ENCODE measurements at places on chromosomes 1 and 21.

GRCh38 chr1:7120863-7121621, 335.8 kb downstream of the CAMTA1 start:
- DNase-seq = no peak

- DNase-seq = no peak
These were observed 13.1 kb downstream of the NFIA start for GRCh38 chr1:61095470-61095812.

DNA sequence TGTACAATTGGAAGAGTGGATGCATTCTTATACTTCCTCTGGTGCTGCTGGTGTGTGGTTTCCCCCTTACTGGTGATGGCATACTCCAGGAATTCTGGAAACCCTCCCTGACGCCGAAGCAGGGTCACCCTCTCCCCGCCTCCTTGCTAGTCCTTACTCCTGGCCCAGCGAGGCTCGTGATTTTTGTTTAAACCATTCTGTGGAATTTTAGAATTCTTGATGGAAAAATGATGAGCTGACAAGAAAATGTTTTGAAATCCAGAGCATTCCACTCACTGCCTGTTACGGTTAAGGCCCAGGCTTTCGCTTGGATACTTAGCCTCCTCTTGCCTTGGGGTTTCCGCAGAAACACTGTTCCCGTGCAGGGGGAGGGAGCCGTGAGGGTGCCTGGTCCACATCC, 41.1 kb downstream of the IL6R start:
- DNase-seq = no peak

DNA sequence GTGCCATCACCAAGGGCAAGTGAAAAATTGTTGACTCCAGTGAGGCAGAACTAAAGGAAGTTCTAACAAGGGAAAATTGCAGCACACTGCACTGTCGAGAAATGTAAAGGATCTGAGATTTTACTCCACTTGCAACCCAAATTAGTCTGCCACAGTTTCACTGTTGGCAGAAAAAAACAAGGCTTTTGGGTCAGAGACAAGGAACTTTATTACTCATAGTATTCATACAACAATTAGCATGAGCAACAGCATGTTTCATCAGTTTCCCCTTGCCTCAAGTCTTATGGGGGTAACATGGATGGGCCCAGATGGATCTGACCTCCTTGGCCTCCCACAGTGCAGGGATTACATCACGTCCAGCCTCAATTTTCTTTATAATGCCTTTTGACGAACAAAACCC, 125.3 kb downstream of the LTN1 start:
- no peak for DNase-seq

GRCh38 chr1:100730130-100730529, 10.6 kb downstream of the VCAM1 start:
- DNase-seq = no peak

- no peak for DNase-seq
These were observed 16.0 kb upstream of the CHAF1B start for GRCh38 chr21:36369064-36369685.

DNA sequence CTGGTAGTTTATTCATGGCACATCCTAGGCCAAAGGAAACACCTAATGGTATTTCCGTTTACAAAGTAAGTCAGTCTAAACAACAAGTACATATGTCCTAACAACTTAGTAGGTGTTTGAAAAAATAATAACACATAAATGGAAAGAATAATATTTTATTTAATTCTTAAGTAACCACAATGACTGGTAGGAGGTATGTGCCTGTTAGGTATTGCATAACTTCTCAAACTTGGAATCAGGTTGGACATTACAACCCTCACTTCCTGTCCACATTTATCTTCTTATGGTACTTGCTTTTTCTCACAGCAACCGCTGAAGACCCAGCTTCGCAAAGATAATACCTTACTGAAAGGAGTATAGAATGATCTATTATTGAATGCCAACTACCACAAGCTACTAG, 64.2 kb downstream of the VPS13D start:
- DNase-seq = no peak

DNA sequence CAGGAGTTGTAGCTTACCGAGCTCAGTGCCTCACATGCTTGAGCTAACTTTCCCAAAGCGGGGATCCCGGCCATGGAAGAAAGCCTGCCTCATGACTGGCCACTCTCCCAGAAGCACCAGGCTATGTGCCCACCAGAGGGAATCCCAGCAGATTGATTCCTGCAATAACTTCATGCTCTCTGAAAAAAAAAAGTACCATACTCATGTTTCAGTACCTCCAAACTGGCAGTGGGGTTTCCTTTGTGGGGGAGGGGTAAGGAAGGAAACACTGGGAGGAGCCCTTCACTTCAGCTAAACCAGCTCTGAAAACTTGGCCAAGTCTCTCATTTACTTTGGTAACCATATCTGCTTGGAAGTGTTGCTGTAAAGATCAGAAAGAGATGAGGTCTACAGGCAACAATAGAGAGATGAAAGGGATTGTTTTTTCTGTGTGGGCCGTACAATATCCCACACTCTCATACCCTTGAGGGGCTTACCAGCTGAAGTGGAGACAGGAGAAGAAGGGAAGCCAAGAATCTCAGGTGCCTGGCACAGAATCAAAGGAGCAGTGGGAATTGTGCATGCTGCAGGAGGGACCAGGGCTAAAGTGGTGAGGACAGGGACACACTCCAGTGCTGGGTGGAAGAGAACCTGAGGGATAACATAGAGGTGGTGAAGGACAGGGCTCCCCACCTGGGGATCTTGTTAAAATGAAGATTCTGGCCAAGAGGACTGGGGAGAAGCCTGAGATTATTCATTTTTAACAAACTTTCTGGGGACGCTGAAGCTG, 42.4 kb upstream of the TACSTD2 start:
- no peak for DNase-seq

GRCh38 chr1:2507744-2508155, 18.6 kb downstream of the PANK4 start:
- no peak for DNase-seq

DNA sequence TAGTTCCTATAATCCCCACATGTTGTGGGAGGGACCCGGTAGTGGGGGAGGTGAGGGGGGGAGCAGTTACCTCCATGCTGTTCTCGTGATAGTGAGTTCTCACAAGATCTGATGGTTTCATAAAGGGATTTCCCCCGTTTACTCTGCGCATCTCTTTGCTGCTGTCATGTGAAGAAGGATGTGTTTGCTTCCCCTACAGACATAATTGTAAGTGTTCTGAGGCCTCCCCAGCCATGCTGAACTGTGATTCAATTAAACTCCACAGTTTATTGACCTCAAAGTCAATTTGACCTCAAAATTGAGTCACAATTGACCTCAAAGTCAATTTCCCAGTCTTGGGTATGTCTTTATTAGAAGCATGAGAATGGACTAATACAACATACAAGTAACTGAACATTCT, 19.7 kb downstream of the DPH5 start:
- DNase-seq = no peak

DNA sequence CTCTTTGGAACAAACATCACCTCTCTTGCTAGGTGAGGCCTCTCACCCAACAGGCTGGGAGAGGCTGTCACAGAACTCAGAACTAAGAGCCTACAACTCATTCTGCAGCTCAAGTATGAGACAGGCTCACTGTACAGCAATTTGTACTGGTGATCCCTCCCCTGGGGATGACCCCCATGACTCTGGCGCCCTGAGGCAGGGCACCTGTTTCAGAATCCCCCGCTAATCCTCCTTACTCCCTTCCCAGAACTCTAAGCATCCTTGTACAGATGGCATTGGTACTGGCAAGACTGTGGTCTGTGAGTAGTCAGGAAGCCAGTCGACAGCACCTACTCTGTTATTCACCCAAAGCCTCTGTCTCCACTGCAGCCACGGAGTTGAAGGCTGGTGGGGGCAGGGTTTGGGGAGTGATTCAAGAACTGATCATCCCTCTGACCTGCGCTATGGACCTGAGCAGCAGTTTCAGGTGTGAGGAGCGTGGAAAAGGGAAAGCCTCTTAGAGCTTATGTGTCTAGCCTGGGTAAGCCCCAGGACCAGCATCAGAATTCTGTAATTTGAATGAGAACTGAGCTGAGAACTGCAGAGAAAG, 655.5 kb downstream of the KIF26B start:
- no peak for DNase-seq

DNA sequence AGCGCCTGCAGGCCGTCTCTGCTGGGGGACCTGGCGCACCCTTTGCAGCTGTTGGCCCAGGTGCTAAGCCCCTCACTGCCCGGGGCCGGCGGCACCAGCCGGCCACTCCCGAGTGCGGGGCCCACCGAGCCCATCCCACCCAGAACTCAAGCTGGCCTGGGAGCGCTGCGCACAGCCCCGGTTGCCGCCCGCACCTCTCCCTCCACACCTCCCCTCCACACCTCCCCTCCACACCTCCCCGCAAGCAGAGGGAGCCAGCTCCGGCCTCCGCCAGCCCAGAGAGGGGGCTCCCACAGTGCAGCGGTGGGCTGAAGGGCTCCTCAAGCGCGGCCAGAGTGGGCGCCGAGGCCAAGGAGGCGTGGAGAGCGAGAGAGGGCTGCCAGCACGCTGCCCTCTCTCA, 177.8 kb upstream of the KAZN start:
- DNase-seq = no peak

- no peak for DNase-seq
These were observed 192.4 kb upstream of the CSF3R start for GRCh38 chr1:36675106-36675505.

- no peak for DNase-seq
These were observed 23.1 kb downstream of the UBE2G2 start for GRCh38 chr21:44778499-44778911.

DNA sequence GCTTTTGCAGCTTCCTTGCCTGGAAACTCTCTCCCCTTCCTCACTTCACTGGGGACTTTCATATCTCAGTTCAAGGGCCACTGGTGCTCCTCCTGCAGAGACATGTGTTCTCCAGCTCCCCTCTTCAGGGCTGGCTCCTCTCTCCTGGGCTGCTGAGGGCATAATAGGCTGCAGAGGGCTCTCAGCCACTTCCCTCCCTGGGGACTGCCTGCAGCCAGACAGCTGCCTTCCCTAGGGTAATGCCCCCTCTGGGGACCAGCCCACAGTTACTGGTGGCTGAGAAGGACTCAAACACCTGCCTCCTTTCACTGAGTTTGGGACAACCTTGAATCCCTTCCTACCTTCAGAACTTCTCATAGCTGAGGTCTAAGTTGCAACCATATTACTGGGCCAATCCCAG, 104.8 kb upstream of the POU3F1 start:
- no peak for DNase-seq

DNA sequence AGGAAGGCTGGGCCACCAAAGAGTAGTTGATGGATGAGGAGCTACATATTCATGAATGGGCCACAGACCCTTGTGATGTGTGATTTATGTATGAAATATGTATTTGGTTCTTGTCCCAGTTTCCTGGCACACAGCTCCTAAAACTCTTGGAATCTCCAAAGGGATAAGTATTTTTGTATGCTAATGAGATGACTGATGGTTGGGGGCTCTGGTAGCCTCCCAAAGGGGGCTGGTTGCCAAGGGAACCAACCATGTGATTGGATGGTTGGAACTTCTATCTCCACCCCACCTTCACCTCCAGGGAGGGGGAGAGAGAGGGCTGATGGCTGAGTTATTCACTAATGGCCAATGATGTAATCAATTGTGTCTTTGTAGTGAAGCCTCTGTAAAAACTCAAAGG, 77.1 kb downstream of the ZNF281 start:
- DNase-seq = no peak

DNA sequence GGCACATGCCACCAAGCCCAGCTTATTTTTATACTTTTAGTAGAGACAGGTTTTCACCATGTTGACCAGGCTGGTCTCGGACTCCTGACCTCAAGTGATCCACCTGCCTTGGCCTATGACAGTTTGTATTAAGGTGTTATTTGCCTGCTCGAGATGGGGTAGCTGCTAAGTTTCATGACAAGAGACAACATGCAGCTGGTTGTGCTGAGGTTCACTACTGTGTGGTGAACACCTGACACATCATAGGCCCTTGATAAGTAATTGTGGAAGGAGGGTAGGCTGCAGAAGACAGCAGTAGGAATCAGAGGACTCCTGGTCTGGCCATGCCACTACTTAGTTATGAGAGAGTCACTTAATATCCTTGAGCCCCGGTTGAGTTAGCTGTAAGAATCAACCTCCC, 46.2 kb downstream of the PLPP3 start:
- DNase-seq = no peak

DNA sequence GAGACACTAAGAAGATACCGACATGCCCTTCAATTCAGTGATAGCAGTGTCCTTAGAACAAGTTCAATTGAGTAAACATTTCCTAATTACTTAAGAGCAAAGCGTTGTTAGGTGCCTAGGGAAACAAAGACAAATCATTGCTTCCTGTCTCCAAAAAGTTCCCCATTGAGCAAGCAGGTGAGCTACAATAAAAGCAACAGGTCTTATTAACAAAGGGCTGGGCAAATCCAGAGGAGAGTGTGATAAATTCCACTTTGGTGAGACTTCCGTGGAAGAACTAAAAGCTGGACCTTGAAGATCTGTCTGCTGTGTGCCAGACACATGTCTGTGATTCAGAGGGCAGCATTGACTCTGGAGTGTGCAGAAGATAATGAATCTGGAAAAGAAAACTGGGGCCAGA, 1.9 kb upstream of the TUT4 start:
- no peak for DNase-seq

DNA sequence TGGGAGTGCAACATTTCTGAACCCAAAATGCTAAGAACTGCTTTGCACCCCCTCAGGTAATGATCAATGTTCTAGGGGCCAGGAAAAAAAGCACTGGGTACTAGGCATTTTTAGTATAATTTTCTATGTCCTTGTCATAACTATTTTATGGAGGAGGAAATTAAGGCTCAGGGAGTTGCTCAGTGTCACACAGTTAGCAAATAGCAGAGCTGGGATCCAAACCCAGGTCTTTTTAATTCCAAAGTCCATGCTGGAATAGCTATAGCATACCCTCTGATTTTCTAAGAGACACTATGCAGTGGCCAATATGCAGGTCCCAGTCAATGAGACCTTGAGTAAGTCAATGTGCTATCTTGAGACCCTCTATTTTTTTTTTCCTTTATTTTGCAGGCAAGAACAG, 394.5 kb upstream of the USP24 start:
- no peak for DNase-seq
